Upper lobe of left lung (tissue), 6 donors: ENCODE measurements at places on chromosomes 5 and 9. TPM values are rescaled to one million over a fixed set of nuclear protein-coding genes. Genes with fewer than 3 reads are reported as not detected.

DNA sequence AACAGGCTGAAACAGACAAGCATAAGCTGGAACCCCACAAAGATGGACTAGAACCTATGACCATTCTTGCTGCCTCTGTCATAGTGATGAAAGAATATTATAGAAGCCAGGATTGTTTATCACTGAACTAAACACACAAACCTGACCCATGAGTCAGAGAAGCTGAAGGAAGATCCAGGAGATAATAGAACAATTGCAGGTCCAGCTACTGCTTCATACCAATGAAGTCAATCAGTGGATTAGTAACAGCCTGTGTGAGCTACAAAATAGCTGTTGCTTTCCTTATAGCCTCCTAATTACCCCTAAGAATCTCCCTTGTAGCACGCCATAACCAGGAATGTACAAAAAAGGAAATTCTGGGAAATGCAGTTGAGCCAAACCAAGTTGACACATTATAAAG is 459.9 kb upstream of the ZNF462 start:
- H3K4me1 ChIP-seq, result no peaks in the 10 kb centered on the region
- H3K4me3 ChIP-seq, result no peak overlapping the region
- DNase-seq, result no peak

GRCh38 chr5:171920765-171921391 is 85.6 kb downstream of the FBXW11 start:
- H3K27me3 ChIP-seq, result no peaks in the 10 kb centered on the region
- no peaks in the 10 kb centered on the region for H3K36me3 ChIP-seq
- H3K27ac ChIP-seq, result no peak overlapping the region
- H3K4me1 ChIP-seq, result peaks cover 6% of the 10 kb centered on the region
- H3K4me3 ChIP-seq, result no peak overlapping the region

Gene ALG2
- 43.8 TPM for total RNA-seq

DNA sequence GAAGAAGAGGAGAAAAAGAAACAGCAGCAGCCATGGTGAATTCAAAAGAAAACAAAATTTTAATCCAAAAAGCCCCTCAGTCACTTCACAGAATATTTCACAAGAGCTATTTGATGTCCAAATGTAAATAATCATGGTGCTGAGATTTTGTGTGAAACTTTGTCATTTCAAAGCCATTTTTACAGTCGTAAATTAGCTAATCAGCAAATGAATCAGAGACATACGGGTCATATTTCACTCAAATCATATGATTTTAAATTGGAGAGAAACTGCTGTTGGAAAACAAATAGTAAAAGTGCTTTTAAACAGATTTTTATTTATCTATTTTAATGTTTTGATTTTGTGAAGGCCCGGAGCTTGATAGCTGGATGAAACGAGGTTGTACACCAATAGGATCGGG is 101.4 kb upstream of the SMIM23 start:
- H3K27ac ChIP-seq, result no peak overlapping the region
- no peaks in the 10 kb centered on the region for H3K4me1 ChIP-seq
- no peaks in the 10 kb centered on the region for H3K27me3 ChIP-seq
- no peaks in the 10 kb centered on the region for H3K36me3 ChIP-seq
- no peak overlapping the region for H3K4me3 ChIP-seq
- no peak for DNase-seq

DNA sequence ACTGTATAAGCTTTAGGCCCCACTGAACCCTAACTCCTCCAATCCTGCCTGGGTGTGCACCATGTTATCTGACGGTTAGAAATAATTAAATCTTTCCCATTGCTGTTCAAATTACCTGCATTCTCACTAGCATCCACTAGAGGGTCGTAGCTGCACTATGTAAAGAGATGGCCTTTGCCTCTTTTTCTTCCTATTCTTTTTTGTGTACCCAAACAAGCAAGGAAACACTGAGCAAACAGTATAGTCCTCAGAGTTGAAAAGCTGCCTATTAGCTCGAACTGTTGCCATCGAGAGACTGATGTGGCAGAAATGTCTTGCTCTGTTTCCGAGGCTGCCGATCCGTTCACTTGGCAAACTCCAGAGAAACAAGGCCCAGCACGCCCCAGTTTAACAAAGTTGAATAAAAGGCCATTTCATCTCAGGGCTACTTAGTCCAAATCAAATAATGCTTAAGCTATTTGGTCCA is 163.8 kb upstream of the TRPM3 start:
- no peak overlapping the region for H3K4me3 ChIP-seq
- H3K27ac ChIP-seq, result no peak overlapping the region
- DNase-seq, result no peak
- no peaks in the 10 kb centered on the region for H3K4me1 ChIP-seq
- H3K27me3 ChIP-seq, result no peaks in the 10 kb centered on the region
